NCI-H774 (cell line): ENCODE measurements at places on chromosomes 5 and 9.
A peak's percentile ranks its signal among the peaks of the same experiment; 100 is the strongest.

GRCh38 chr5:127112347-127112864 lies 39.1 kb upstream of the C5orf63 start:
- DNase-seq = no peak

- DNase-seq = no peak
Observed at GRCh38 chr9:133449760-133450159, 10.0 kb upstream of the CACFD1 start.

DNA sequence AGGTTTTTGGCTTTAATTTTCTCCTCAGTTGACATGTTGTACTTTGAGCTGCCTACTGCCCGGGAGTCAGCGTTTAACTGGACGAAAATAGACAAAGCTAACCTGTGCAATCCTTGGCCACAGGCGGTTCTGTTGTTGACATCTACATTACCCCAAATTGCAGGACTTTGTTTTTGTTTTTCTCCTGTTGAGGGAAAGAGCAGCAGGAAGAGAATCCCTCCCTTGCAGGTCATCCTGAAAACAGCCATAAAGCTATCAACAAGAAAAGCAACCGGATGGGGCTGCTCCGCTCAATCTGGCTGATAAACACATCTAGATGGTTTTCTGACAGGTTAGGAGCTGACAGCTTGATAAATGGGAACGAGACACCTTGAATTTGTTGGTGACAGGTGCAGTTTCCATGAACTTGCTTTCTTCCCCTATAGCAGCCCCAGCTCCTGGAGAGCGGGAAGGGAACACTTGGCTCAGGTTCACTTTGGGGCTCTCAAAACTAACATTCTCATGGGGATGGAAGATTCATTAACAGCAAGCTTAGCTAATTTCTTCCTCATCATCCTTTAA lies 331.5 kb downstream of the SLIT3 start:
- DNase-seq = no peak

GRCh38 chr9:33022303-33022702 lies 2.8 kb upstream of the DNAJA1 start:
- DNase-seq = no peak

- peak; percentile 44 for DNase-seq
Observed at GRCh38 chr9:104682642-104683041, 11.7 kb upstream of the OR13D1 start.

DNA sequence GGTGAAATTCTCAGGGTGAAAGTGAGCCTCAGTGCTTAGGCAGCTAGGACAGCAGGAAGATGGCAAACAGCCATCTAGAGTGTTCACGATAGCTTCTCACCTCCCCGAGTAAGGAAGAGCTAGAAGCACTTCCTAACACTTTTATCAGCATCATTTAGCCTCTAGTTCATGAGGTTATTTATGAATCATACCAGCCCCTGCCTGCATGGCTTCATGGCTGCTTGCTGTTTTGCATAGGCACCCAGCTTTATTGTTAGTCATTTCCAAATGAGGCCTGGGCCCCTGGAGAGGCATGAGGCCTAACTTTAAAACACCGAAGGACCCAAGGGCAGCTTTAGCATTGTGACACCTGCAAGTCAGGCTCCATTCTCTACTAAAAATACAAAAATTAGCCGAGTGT lies 134.9 kb upstream of the PANK3 start:
- DNase-seq = no peak

DNA sequence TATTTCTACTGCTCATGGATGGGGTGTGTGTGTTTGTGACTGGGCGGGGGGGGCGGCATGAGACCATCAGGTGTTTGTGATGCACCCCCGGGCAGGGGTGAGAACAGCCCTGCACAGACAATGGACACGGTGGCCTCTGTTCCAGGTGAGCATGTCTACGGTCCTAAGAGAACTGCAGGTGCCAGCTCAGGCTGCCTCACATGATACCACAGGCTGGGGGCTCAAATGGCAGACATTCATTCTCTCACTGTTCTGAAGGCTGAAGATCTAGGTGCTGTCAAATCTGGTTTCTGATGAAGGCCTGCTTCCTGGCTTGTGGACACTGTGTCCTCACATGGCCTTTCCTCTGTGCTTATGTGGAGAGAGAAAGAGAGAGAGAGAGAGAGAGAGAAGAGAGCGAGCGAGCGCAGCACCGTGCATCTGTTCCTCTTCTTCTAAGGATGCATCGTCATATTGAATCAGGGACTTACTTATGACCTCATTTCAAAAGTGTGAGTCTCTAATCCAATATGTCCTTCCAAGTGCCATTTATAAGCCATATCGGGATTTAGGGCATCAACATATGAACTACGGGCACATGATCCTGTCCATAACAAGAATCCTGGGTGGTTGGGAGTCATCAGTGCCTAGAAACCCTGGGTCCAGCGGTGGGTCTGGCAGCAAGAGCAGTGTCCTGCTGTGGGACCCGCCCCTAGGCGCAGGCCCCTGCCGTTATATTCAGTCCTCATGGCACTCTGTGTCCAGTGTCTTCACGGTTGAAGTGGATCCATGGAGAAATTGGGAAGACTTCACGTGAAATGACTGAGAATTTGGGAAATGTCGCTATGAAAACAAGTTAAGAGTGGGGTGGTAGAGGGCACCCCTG lies 42.5 kb downstream of the NXNL2 start:
- DNase-seq = no peak

DNA sequence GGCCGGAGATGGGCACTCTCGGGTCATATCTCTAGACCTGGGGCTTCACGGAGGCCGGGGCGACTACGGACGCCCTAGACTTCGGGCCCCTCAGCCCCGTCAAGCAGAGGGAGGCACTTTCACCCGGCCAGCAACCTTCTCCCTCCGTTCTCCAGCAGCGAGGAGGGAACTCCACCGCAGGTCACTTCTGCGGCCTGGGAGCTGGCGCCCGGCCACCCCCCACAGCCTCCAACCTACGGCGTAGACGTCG lies 201 bp downstream of the DOLK start:
- DNase-seq = no peak

DNA sequence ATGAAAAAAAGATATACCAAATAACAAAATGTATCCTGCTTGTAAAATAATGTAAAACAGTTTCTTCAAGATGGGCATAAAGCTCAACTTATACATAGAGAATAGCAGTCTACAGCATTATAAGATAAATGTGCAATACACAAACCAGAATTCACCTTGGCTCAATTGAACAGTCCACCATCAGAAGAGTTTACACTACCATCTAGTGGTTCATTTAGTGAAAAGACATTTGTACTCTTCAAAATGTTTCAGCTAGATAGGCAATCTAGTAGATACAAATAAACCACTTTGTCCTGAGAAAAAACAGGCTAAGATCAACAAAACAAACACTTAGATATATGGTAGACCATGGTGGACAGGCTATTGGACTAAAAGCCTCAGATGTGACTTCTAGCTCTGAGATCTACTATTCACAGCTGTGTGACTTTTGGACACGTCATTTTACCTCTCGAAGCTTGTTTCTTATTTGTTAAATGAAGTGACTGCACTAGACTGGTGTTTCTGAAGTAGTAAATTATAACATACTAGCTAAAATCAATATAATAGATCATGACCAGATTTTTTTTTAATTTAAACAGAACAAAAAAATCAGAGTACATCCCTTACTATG lies 22.1 kb upstream of the TPD52L3 start:
- peak; percentile 37 for DNase-seq

GRCh38 chr5:15008476-15008875 lies 136.9 kb upstream of the ANKH start:
- peak; percentile 81 for DNase-seq

DNA sequence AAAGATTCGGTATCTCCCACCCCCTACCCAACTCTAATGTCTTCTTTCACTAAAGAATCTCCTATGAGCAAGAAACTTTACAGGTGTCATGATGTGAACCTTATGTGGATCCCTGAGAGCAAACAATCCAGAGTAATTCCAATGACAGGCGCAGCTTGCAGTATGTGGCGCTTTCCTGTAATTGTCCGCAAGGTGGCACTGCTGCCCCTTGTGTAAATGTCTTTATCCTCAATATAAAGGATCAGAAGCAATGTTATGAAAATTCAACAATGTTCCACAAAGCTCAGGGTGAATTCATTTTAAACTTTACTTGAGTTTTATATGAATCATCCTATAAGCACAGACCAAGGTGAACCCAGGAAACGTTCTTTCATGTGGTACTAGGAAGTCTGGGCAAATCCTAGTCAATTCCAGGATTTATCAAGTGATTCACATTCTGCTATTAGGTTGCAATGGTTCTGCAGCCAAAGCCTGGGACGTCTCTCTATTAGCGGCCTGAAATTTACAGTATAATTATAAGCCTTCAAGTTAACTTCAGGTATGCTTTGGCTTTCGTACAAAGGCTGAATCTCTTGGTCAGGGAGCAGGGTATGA lies 113.7 kb downstream of the TRPM6 start:
- peak; percentile 23 for DNase-seq

- no peak for DNase-seq
Observed at GRCh38 chr9:72149231-72149975, at the start of gene GDA. Gene GDA (plus strand): TSS chr9:72149440. CDS start chr9:72149560, 120 bp downstream.

- DNase-seq = no peak
Observed at GRCh38 chr5:134122530-134122929, 8.0 kb downstream of the TCF7 start.

DNA sequence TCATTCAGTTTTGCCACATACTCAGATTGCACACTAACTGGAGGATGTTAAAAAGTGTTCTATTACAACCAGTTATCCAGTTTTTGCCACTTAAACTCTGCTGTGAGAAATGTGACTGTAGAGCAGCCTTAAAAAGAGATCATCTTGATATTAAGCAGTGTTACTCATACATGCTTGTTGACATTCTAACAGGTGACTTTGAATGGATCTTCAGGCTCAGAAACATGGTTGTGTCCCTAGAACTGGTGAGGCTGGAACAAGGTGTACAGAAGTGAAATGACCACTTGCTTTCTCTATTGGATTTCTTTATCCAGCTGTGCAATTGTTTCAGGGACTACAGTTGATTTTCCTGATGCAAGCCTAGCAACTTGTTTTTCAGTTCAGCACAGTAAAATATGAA lies 166.1 kb upstream of the CCDC152 start:
- DNase-seq = no peak

- no peak for DNase-seq
Observed at GRCh38 chr5:91142386-91142785, 240.7 kb downstream of the ARRDC3 start.

DNA sequence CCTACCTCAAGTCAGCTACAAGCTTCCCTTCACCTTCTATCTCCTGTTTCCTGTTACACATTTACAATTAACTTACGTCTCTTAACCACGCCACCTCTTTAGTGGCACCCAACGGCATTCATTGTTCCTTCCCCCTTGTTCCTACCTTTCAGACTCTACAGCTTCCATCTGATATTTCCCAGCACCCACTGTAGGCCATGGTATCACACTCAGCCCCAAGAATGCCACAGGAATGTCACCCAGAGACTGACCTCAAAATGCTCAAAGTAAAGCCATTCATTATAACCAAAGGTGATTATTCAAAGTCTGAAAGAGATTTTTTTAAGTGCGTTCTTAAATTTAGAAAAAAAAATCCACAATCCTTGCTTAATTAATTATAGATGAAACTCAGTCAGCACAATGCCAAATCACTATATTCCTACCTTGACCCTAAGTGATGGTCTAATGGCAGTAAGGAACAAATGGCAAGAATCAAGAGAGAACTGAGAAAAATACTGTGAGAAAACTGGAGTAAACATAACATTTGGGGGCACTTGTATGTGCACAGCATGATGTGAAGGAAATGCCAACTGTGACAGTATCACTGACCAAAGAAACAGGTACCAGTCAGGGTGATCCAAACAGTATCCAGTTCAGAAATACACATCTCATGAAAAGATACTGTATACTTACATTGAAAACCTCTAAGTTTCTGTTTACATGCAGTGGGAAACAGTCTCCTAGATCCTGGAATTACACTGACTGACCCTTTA lies 52.1 kb downstream of the CTNND2 start:
- DNase-seq = no peak

DNA sequence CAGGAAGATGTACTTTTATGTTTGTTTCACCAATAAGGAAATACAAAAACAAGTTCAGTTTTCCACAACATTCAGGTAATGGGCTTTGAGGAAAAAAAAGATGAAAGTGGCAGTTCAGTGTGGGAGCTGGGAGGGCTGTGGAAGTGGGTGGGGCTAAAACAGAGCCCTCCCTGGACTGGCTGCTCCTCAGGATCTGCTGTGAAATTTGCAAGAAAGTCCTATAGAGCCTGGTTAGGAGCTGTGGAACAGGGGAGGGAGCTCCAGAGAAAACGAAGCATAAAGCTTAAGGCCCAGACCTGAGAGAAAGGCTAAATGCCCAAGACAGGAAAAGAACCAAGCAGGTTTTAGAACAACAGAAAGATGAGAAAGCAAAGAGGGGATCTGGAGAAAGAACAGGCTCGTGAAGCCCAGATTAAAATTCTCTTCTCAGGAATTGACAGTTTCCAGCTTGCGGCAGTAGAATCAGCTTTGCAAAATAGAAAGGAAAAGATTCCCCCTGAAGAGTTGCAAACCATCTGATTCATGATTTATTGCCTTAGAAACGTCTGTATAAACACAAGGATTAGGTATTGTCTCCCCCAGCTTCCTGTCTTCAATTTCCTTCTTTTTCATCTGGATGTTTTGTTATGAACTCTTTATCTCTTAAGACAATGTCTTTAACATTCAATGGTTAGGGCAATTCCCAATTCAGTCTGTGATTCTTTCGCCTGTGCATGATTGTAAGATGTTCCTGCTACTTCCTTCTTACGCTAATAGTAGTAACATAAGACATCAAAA lies 26.3 kb upstream of the CRHBP start:
- no peak for DNase-seq

DNA sequence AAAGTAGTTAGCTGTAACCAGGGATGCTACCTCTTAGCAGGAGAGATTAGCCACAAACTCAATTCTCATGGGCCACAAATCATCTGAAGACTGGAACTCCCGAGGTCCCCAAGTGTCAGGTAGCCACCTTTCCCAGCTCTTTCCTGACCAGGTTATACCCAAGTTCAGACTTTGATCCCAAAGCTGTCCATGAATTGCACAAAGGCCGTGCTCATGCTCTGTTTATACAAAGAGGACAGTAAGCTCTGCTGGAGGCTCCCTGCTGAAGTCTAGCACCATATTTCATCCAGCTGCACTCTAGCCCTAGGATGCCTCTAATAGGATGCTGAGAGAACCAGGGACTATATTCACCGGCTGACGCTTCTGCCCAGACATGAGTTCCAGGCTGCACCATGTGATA lies 271.0 kb upstream of the ADAMTSL1 start:
- DNase-seq = no peak

- no peak for DNase-seq
Observed at GRCh38 chr5:8417316-8418048, 548.5 kb downstream of the MTRR start.
